Left forelimb (tissue), 1 donor: ENCODE measurements at places on chromosomes 5 and 9.
A peak's percentile ranks its signal among the peaks of the same experiment; 100 is the strongest.

- no peak for DNase-seq
These were observed 22.1 kb upstream of the TPD52L3 start for GRCh38 chr9:6305954-6306563.

DNA sequence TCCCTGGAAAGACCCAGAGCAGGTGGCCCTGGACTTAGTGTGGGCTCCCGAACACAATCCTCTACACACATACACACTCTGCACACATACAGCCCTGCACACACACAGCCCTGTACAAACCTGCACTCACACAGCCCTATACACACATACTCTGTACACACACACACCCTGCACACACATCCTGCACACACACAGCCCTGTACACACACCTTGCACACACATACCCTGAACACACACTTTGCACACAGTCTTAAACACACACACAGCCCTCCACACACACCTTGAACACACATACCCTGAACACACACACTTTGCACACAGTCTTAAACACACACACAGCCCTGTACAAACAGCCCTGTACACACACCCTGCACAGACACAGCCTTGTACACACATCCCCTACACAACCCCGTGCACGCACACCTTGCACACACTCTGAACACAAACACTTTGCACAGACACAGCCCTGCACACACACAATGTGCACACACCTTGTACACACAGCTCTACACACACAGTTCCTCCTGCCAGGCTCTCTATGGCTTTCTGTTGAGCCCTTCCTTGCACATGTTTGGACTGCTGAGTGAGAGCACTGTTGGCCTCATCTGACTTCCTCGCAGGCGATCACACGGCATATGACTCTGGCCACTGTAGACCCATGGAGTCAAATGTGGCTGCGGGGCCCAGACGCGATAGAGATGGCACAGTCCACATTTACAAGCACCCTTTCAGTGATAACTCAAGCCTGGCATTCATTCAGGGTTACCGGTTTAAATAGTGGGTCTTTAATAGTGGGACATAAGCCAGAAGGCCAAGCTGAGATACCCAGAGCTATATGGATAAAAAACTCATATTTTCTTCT, 245.7 kb upstream of the IRX1 start:
- DNase-seq: peak; percentile 9

GRCh38 chr9:104738452-104738851, 9.0 kb upstream of the NIPSNAP3A start:
- no peak for DNase-seq

- DNase-seq: no peak
These were observed 6.8 kb upstream of the CCL21 start for GRCh38 chr9:34716711-34717110.

GRCh38 chr5:134091626-134092121, 22.8 kb upstream of the TCF7 start:
- no peak for DNase-seq

- no peak for DNase-seq
These were observed 13.2 kb upstream of the KIF12 start for GRCh38 chr9:114112325-114112724.

- DNase-seq: no peak
These were observed 343 bp downstream of the LMX1B start for GRCh38 chr9:126614088-126614454.

GRCh38 chr5:102771435-102771834, 16.3 kb downstream of the PAM start:
- DNase-seq: no peak

- no peak for DNase-seq
These were observed 12.1 kb downstream of the GALNT10 start for GRCh38 chr5:154202379-154203260.

GRCh38 chr9:99083051-99083450, 21.9 kb upstream of the TGFBR1 start:
- no peak for DNase-seq

GRCh38 chr9:113266174-113266573, 9.2 kb downstream of the CDC26 start:
- no peak for DNase-seq

GRCh38 chr9:105007143-105007542, 79.2 kb upstream of the ABCA1 start:
- no peak for DNase-seq

GRCh38 chr5:112933651-112934365, 11.8 kb upstream of the REEP5 start:
- no peak for DNase-seq

GRCh38 chr5:68554571-68555279, 339.2 kb downstream of the PIK3R1 start:
- no peak for DNase-seq

GRCh38 chr5:155380480-155380879, 366.9 kb downstream of the KIF4B start:
- no peak for DNase-seq
